ENCODE measurements at places on chromosomes 12 and 14.

- DNase-seq, result no peak
Measured at GRCh38 chr12:103105971-103106597, 148.6 kb downstream of the ASCL1 start.

GRCh38 chr14:95911456-95911855 is 34.8 kb downstream of the TUNAR start:
- DNase-seq, result no peak

DNA sequence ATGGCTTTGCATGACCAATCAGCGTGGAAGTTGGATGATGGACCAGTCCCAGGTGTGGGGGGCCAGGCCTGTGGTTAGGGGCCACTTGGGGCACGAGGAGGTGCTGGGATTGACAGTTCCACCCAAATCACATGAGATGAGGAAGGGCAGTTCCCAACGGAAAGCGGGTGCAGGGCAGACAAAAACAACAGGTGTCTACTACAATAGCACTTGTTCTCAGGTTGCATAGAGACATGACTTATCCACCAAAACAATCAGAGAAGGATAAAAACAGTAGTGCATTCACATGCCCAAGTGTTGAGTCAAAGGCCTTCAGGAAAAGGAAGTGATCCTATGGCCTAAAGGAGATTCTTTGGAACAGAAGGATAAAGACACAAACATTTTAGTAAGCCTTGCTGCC is 14.6 kb upstream of the EIF2B2 start:
- DNase-seq, result no peak

DNA sequence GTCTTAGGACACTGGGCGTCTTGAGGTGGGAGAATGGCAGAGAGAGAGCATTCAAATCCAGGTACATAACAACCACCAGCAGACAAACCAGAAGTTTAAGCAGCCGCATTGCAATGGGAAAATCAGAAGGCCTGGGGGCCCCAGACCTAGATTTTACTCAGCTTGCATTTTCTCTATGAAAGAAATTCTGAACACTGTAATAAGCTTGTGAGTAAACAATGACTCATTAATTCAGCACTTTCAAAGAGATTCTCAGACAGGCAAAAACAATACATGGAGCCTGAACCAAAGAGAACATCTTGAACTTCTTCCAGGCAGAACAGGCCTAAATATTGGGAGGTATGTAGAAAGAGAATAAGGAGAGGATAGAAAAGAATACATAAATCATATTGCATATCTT is 69.8 kb upstream of the IFNG-AS1 start:
- DNase-seq, result no peak

DNA sequence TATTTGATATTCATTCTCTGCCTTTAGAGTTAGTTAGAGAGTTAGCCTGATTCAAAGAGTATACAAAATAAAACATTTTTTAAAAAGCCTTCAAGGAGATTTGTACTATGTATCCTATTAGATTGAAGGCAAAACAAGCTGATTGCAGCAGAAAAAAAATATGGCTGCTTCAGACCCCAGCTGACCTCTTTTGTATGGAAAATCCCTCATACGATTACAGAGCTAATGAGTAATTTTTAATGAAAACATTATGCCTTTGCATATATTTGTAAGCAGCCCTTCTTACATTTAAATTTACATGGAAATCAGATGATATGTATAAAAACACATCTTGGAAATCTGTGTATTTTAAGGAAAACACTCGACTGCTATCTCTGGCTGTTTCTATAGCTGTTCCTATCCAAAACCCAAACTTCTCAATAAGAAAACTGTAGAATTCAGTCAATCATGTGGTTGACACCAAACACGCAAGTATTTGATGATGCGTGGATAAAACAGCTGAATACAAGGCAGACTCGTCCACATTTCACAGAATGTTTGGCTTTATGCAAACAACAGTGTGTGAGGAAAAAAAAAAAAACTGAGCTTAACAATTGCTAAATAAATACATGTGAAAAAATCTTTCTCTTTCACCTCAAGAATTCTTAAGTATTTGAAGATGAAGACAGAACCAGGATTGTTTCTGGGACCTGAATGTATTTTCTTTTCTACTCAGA is 275.3 kb downstream of the EGLN3 start:
- DNase-seq, result no peak

- DNase-seq, result no peak
Measured at GRCh38 chr12:44497044-44497443, 379.1 kb downstream of the NELL2 start.

- DNase-seq, result no peak
Measured at GRCh38 chr12:105470601-105471000, 140.1 kb downstream of the C12orf75 start.

GRCh38 chr12:52119398-52120254 is 40.1 kb downstream of the SMIM41 start:
- no peak for DNase-seq

DNA sequence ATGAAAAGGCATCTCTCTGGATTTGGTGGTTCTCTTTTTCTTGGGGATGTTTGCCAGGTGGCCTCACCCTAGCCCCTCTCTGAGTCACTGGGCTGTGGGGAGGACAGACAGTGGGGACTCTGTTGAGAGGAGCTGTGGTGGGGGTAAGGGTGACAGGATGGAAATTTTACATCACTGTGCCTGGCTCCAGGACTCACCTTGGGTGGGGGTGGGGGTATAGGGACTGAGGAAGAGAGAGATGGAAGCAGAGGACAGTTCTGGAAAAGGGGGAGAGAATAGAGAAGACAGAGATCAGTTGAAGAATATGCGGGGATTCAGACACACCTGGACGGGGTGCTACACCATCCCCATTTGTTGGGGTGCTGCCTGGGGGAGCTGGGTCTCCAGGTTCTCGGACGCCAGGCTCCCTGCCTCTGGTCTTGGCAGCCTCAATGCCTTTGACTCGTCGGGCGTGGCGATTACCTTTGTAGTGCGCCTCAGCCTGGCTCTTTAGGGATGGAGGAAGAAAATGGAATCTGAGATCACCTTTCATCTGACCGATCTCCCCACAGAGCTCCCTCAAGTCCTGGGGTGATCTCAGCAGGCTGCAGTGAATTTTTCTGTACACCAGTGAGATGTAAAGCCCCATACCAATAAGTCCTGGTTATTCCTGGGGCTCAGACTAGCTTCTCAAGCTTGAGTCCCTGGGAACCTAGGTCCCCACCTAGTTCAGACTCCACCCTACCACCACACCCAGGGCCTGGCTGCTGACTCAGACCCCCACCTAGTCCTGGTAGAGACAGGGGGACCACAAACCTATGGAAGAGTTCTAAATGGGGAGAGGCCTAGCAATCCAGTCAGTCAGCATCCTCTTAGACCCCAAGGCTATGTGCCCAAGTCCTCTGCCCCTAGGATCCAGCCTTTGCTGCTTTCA is 9.6 kb upstream of the GPR84 start:
- no peak for DNase-seq

GRCh38 chr12:100733817-100734593 is 60.6 kb upstream of the ANO4 start:
- DNase-seq, result no peak

GRCh38 chr14:98186140-98186539 is 1085.9 kb downstream of the BCL11B start:
- no peak for DNase-seq

DNA sequence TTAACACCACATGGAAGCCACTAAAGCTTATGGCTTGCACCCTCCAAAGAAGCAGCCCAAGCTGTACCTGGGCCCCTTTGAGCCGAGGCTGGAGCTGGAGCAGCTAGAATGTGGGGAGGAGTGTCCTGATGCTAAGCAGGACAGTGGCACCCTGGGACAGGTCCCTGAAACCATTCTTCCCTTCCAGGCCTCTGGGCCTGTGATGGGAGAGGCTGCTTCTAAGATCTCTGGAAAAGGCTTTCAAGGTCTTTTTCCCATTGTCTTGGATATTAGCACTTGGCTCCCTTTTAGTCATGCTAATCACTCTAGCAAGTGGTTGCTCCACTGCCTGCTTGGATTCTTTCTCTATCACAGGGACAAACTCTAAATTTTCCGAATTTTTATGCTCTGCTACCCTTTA is 40.9 kb downstream of the OSBPL8 start:
- no peak for DNase-seq

- DNase-seq, result no peak
Measured at GRCh38 chr12:12628013-12628412, 16.3 kb downstream of the CREBL2 start.

DNA sequence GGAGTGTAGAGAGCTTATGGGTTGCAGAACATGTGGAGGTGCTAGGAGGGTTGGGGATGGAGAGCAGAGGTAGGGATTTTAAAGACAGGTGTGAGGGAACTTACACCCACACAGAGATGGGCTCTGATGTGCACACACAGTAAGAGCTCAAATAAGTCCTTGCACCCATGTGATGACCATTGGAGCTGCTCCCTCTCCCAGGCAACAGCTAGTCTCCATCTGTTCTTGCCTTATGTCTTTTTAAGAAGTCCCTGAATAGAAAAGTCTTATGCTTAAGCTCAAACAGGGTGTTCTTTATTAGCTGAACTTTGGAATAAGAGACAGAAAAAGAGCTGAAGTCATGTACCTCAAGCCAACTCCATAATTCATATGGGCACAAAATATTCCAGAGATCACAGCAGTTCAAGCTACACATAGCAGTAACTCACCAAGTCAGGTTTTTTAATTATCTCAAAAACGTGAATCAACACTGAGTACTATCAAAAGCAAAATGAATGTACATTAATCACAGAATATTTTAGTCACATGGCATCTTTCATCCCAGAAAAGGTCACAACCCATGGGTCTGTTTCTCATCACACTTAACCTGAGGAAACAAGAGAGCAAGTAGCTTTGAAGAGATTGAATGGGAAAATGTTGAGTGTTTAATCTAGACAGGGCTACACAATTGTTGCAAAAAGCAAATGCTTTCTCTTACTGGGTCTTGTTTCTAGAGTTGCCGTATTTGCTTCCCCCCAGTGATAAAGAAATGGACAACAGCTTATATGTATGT is 1513.6 kb upstream of the SEL1L start:
- no peak for DNase-seq

GRCh38 chr14:104528496-104528895 is 51.1 kb upstream of the C14orf180 start:
- no peak for DNase-seq

GRCh38 chr12:15886372-15887042 is 4.3 kb downstream of the STRAP start:
- no peak for DNase-seq

GRCh38 chr12:44457465-44457864 is 418.6 kb downstream of the NELL2 start:
- DNase-seq, result no peak

- no peak for DNase-seq
Measured at GRCh38 chr12:46264057-46264456, 4.8 kb downstream of the SLC38A1 start.

- DNase-seq, result no peak
Measured at GRCh38 chr12:6065131-6065862, 59.2 kb downstream of the VWF start.

DNA sequence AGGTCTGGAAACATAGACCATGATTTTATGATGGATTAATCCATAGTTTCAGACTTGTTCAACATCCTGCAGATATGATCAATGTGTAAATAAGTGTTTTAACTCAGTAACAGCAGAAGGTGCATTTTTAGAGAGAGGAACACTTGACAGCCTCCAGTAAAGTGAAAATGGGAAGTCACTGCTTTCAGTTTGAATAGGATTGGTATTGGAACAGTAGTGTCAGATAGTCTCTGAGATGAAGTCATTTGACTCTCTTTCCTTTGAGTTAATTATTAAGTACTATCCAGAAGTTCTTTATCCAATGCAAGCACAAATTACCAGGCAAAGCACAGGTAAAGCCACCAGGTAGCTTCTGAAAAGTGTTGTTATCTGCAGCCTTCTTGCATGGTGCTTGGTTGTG is 14.5 kb upstream of the NAV3 start:
- DNase-seq, result no peak

DNA sequence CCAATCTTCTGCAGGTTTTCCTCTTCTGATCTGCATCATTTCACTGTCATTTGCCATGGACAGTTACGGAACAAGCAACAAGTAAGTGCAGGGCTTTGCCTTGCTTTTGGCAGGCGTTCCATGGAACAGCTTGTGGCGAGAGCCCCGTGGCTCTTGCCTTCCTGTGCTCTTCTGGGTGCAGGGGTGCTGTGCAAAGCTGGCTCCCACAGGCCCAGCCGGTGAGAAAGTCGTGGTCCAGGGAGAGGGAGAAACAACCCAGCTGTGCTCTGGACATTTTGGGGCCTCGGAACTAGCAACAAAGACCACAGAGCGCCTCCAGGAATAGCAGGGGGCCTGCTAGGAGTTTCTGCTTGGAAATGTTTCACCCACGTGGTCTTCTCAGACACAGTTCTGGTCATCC is 164.7 kb downstream of the ADGRD1 start:
- no peak for DNase-seq

DNA sequence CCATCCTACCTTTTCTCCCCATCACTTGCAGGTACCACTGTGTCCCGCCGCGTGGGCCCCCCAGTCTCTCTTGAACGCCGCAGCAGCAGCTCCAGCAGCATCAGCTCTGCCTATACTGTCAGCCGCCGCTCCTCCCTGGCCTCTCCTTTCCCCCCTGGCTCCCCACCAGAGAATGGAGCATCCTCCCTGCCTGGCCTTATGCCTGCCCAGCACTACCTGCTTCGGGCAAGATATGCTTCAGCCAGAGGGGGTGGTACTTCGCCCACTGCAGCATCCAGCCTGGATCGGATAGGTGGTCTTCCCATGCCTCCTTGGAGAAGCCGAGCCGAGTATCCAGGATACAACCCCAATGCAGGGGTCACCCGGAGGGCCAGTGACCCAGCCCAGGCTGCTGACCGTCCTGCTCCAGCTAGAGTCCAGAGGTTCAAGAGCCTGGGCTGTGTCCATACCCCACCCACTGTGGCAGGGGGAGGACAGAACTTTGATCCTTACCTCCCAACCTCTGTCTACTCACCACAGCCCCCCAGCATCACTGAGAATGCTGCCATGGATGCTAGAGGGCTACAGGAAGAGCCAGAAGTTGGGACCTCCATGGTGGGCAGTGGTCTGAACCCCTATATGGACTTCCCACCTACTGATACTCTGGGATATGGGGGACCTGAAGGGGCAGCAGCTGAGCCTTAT is 9.2 kb downstream of the ARHGAP9 start:
- no peak for DNase-seq

DNA sequence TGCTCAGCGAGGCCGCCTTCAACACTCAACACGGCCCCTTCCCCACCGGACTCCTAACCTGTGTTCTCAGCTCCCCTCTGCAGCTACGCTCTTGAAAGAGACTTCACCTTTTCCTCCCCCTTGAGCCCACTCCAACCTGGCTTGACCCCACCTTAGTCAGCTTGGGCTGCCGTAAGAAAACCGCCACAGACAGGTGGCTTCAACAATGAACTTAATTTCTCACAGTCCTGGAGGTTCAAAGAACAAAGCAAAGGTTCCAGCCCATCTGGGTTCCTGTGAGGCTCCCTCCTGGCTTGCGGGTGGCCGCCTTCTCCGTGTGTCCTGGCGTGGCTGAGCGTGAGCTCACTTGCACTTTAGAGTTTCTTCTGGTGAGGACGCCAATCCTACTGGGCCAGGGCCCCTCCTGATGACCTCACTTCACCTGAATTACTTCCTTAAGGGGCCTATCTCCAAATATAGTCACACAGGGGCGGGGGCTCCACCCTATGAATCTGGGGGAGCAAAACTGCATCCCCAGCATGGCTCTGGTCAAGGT is 138.8 kb downstream of the CALM1 start:
- DNase-seq, result no peak
